ENCODE measurements at places on chromosomes 11 and 22.
A peak's percentile ranks its signal among the peaks of the same experiment; 100 is the strongest.

GRCh38 chr11:60631944-60632343 lies 67.5 kb upstream of the MS4A8 start:
- DNase-seq, result no peak

DNA sequence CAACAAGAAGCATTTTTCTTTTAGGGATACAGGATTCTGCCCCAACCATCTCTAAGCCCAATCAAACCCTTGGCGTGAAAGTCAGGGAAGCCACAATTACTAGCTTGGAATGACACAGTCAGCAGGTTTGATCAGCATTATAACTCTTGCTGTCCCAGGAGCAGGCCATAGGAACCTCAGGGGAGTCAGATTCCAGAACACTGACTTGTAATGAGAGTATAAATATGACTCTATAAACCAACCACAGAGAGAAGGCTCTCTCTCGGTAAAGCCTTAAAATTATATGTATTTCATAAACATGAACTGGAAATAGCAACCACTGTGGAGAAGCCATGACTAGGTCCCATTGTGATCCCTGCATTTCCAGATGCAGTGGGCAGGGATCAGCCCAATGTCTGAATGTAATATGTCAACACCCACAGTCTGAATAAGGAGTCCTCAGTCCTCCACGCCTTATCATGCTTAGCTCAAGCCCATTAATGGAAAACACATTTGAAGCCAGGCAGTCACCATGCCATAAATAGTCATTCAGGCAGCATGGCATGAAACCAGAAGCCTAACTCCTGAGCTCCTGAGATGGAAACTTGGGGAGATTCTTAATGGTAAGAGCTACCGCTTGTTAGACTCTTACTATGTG lies 99.1 kb upstream of the MTNR1B start:
- DNase-seq, result no peak

DNA sequence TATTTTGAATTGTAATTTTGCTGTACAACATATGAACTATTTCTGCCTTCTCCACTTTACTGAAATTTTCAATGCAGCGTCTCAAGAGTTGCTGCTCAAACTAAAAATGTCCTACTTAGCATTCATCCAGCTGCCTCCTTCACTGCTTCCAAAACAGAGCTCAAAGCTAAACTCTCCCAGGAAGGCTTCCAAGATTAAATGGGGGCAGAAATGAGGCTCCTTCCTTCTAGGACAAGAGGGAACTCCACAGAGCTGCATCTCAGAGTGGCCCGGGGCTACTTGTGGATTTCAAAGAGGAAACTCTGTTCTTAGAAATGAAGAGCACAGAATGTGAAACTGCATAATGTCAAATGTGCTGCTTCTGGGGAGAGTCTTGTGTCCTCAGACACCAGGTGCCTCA lies 295.9 kb upstream of the NCAM1 start:
- no peak for DNase-seq

DNA sequence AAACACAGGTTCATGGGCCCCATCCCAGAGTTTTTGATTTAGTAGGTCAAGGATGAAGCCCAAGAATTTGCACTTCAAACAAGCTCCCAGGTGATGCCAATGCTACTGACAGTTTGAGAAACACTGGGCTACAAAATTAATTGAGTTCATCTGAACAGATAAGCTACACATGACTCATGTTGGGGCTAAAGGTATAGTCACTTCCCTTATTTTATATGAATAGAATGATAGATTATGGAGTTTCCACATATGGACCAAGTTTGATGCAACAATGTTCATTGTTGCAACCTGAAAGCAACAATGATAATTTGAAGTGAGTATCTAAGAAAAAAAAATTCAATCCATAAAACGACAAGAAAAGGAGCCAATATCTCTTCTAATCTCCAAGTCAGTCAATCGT lies 54.9 kb downstream of the SOX6 start:
- DNase-seq, result no peak

- DNase-seq, result no peak
Measured at GRCh38 chr11:112302226-112302868, 41.7 kb upstream of the PLET1 start.

GRCh38 chr11:63537293-63538101 lies 889 bp downstream of the PLAAT4 start:
- DNase-seq, result no peak

DNA sequence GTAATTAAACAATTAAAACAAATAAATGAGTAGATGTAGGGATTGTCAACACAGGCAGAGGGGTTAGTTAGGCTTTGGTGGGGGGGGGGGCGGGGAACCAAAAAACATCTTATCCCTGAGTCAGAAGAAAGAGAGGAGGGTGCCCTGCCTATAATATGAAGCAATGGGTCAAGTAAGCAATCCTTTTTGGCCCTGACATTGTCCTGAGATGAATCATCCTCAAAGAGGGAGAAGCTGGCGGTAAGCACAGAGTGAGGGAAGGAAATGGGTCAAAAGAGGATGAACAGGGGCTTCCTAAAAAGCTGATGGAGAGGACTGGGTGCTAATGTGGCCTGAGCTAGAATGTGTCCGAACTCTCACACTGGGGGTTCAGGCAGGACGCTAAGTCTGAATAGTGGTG lies 4.7 kb downstream of the OLFML1 start:
- DNase-seq, result no peak

- no peak for DNase-seq
Measured at GRCh38 chr22:45793892-45794291, 122.3 kb downstream of the ATXN10 start.

GRCh38 chr11:2933375-2934020 lies 4.3 kb upstream of the PHLDA2 start:
- DNase-seq, result peak; percentile 44

- DNase-seq, result no peak
Measured at GRCh38 chr11:67014343-67014742, 8.6 kb upstream of the SYT12 start.

DNA sequence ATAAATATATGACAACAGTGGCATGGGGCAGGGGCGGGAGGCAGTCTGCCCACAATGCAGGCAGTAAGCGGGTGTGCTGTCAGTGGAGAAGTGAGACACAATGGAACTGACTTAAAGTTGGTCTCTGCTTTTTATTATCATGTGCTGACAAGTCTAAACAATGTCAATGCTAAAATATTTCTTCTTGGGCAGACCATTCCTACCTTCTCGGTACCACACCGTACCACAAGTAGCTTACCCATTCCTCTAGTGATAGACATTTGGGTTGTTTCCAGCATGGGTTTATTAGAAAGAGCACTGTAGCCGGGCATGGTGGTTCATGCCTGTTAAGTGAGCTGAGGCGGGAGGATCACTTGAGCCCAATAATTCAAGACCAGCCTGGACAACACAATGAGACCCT lies 2.6 kb upstream of the CHADL start:
- DNase-seq, result no peak

GRCh38 chr11:8338138-8338537 lies 74.5 kb upstream of the LMO1 start:
- peak; percentile 94 for DNase-seq

DNA sequence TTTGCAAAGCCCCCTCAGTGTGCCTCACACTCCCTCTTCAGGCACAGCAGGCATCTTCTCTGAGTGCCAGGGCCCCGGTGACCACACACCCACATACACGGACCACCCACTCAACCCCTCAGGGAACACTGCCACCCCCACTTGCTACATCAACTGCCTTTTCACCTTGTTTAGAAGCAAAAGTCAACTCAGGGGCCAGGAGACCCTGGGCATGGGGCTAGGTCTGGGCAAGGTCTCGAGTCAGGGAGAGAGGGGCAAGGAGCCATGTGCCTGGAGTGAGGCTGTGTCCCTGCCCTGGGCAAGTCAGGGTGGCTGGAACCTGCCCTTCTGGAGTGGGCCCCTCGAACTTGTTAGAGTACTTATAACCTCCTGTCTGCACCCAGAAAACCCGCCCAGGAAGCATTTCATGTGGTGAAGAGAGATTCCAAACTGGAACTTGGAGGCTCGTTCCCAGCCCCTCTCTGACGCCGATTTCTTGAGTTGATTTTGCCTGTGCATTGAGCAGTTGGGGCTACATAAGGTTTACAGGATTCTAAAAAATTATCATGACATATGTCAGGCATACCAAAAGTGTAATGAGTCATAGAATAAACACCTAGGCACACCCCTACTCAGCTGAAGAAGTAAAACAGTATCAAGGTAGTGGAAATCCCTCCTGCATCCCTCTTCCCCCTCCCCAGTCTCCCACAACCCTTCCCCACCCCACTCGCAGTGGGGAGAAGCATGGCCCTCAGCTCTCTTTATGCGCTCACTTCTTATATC lies 74.3 kb downstream of the MYEOV start:
- no peak for DNase-seq

- peak; percentile 53 for DNase-seq
Measured at GRCh38 chr11:118438314-118438931, 2.1 kb downstream of the KMT2A start.

DNA sequence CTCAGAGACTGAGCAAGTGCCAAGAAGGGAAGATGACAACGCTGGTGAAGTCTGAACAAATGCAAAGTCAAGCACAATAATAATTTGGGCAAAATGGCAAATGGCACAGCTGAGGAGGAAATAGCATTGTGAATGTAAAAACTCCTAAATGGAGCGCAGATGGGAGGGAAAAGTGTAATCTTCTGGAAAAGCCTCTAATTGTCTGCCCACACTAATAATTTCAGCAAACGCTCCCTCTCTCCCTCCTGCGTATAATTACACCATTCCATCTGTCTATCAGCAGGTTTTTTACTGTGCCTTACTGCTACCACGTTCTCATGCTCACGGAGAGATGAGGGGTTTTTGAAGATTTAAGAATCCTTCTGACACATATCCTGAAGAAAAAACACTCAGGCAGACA lies 302.6 kb downstream of the KIRREL3 start:
- no peak for DNase-seq

- no peak for DNase-seq
Measured at GRCh38 chr11:8111636-8112035, 30.6 kb downstream of the TUB start.

DNA sequence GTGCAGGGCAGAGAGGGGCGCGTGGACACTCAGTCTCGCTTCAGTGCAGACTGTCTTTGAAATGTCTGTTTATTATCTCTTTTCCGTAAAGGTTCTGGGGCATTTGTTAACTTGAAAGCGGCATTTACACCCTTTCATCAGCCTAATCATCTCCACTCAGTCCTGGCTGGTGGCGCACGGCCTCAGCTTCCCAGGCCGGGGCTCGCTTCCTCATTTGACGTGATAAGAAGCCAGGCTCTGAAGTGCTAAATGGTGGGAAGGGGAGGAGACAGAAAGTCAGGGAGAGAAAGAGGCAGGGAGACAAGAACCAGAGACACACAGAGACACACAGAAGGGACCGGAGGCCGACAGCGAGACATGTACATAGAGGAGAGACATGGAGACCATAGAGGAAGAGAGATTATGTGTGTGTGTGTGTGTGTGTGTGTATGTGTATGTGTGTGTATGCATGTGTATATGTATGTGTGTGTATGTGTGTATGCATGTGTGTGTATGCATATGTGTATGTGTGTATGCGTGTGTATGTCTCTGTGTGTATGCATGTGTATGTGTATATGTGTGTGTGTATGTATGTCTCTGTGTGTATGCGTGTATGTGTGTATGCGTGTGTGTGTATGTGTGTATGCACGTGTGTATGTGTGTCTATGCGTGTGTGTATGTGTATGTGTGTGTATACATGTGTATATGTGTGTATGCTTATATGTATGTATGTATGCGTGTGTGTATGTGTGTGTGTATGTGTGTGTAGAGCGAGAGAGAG lies 101.5 kb downstream of the ST3GAL4 start:
- peak; percentile 73 for DNase-seq

- DNase-seq, result no peak
Measured at GRCh38 chr11:62604460-62605120, 2.9 kb upstream of the MTA2 start.

DNA sequence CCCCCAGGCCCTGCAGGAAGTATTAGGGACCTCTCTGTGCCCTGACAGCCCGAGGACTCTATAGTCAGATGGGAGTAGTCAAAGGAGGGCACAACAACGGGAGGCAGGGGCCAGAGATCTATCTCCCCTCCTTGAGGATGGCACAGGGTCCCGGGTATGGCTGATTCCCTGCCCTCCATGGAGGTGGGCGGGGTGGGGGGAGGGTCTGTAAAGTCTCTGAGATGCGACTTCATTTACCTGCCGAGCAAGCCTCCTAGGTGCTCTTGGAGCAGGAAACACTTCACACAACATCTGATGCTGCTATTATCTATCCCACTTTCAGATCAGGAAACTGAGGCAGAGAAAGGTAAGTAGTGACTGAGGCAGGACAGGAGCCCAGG lies 769 bp upstream of the CDC42EP1 start:
- no peak for DNase-seq

DNA sequence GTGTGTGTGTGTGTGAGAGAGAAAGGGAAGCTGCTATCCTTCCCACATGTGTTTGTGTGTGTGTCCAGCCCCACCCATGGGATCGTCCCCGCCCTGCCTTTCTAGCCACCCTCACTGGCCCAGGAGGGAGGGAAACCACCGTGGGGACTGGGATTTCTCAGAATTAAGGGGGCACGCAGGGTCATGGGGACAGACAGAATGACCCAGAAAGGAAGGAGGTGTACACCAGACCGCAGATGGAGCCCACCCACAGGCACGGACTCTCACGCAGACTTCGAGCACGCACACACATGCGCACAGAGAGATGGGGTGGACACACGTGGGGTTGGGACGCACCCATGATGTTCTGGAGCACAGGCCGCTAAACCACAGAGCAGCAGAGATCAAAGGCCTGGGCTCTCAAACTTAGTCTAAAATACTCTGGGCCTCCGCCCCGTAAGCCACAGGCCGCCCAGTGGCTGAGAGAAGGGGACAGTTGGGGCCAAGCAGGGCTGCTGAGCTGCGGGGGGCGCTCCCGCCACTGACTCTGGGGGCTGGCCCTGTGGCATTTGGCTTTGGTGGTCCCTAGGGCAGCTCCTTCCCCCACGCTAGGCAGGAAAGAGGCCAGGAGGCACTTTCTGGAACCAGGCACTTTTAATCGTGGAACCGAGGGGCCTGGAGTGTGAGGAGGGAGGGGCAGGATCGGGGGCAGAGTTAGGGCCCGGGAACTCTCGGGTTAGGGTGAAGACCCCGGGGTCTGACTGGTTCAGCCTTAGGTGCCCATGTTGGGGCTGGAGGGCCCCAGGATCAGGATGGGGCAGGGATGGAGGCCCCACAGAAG lies 1.5 kb downstream of the IFITM5 start:
- no peak for DNase-seq

- no peak for DNase-seq
Measured at GRCh38 chr11:267491-267994, 10.7 kb upstream of the NLRP6 start.

DNA sequence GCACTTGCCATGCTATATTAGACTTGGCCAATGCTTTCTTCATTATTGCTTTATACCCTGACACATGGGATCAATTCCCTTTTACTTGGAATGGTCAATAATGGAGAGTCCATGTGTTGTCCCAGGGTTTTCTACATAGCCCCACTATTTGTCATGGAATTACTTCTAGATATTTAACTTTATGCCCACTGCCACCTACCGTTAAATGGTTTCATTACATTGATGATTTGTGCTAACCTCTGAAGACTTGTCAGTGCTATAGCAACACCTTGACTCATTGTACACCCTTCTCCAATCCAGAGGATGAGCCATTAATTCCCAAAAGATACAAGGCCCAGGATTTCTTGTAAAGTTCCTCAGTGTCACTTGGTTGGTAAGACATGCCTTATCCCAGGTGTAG lies 31.4 kb upstream of the SLC22A25 start:
- no peak for DNase-seq

DNA sequence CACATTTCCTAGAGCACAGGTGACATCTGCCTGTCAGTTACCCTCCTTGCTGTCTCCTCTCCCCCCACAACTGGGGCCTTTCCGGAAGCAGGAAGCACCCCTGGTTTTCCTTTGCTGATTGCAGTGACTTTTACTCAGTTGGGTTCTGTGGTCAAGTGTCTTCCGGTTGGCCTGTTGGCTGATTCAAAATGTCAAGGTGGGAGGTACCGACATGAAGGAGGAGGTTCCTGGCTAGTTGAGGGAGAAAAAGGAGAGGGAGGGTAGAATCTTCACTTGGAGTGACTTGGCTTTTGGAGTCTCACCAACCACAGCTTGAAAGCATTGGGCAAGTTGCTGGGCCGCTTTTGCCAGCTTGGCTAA lies 9.3 kb upstream of the ADAMTS15 start:
- DNase-seq, result no peak
